KG1 (cell line): ENCODE measurements at places on chromosomes 12 and 14.

GRCh38 chr12:46450279-46450748 lies 77.7 kb upstream of the SLC38A2 start:
- no peak for DNase-seq

GRCh38 chr14:68779761-68780323 lies 13.0 kb downstream of the ZFP36L1 start:
- DNase-seq = no peak

DNA sequence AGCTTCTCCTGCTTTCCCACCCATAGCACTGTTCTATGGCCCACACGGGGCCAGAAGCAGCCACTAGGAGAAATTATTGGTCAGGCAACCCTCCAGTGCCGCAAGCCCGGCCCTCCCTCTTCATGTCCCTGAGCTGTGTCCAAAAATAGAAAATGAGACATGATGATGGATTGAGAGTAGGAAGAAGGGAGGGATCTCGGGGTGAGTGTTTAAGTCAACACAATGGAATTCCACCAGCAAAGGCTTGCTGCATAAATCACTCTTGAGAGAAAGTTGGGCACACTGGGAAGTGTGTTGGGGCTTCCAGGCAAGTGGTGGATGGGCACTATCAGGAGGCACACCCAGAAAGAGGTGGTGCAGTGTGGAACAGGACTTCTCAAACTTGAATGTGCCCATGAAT lies 94.2 kb downstream of the LLPH start:
- DNase-seq = no peak

DNA sequence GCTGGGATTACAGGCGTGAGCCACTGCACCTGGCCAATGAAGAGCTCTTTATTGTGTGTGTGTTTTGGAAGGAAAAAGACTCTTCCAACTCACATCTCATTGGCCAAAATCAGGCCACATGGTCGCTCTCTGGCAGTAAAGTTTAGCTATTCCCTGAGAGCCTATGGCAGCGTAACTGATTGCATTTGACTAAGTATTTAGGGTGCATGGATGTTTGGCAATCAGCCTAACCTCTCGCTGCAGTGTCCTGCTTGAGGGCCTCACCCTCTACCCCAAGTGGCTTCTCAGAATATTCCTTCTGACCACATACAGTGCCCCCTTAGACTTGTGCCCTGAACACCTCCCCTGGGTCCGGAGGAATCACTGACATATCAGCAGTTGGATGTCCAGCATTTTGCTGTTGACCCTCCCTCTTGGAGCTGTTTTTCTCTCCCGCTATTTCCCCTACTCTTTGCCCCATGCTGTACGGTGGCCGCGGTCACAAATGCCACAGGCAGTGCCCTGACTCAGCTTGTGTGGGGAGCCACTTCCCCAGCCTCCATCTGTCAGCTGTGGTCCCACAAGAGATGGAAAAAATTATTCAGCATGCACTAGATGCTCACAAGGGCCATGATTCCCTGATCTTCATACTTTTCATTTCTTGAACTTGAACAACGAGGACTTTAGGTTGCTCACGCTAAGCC lies 9.5 kb downstream of the PHETA1 start:
- no peak for DNase-seq

DNA sequence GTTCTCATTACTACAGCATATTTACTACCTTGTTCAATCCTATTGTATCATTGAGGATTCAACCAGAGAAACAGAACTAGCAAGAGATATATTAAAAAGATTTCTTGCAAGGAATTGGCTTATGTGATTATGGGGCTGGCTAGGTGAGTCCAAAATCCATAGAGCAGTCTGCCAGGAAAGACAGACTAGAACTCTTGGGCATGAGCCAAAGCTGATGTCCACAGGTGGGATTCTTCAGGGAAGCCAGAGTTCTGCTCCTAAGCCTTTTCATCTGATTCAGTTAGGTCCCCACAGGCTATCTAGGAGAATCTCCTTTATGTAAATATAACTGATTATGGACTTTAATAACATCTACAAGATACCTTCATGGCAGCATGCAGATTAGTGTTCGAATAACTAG lies 26.0 kb downstream of the PELI2 start:
- DNase-seq = no peak

DNA sequence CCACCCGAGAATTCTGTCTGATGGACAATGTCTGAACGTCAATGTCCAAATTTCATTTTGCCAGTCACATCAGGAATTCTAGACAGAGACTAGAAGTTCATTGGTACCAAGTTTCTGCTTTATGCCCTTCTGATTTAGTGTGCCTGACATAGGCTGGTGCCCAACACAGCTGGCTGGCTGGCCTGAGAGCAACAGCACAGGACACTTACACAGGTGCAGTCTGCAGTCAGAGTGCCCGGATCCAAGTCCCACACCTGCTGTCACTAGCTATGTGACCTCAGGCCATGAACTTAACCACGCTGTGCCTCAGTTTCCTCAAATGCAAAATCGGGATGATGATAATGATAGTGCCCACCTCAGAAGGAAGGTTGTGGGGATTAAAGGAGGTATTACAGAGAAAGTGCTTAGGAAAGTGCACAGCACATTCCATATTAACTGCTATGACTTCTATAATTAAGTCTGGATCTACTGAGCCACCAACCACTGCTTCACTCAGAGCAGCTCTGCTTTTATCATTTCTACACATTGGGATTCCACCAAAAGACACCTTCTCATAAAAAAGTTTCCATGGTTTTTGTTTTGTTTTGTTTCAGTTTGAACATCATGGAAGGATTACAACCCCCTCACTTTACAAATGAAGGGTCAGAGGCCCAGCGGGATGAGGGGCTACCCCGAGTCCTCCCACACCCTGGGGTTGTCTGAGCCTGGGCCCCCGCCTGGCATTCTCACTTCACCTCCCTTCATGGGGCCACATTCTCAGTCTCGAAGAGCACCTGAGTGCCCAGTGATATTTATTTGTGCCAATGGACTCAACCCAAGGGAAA lies 168.8 kb upstream of the BCL2L14 start:
- DNase-seq = no peak

- DNase-seq = no peak
Measured at GRCh38 chr14:92502541-92503286, 10.9 kb upstream of the RIN3 start.

DNA sequence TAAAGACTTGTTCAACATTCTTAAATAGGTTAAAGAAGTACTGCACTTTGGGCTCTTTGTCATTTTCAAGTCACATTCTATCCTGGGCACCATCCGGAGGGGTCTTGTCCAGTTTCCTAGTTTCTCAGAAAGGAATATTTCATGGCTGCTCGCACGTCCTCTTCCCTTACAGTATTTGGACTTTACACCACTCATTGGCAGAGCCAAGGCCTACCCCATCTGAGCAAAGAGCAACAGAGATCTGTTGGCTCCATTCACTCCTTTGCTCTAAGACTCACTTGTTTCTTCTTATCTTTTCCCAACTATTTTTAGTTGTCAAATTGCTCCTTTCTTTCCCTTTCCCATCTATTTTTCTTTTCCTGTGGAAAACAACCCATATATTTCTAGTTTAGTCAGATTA lies 118.2 kb downstream of the CRADD start:
- no peak for DNase-seq

DNA sequence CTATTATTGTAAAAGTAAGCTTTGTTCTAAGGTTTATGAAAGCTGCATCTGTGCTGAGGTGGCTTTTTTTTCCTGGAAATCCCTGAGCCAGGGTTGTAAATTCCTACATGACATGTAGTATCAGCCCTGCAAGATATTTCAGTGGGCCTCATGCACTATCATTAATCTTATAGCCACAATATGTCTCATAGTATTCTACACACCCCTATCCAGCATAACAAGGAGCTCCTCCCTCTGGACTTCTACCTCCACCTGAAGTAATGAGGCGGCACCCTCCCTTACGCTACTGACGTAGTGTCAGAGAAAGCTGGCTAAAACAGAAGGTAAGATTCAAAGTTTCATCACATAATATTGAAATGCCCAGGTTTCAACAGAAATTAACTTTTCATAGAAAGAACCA lies 35.5 kb downstream of the SLC5A8 start:
- no peak for DNase-seq
